A549 treated with AZD2906 at 1 μM for 4 hours (cell line): ENCODE measurements at places on chromosomes 7 and 10. TPM values are rescaled to one million over a fixed set of nuclear protein-coding genes. Genes with fewer than 3 reads are reported as not detected.

The SUN3 gene
- total RNA-seq, result not detected in 5 replicates

The CYP2E1 gene
- total RNA-seq, result 0.15 to 0.40 TPM (median 0.23 TPM) in 4 of 5 replicates, not detected in the other

The GIMAP5 gene
- total RNA-seq, result 0.05 to 0.11 TPM (median 0.08 TPM) in 3 of 5 replicates, not detected in the others

The SH2B2 gene
- total RNA-seq, result 1.5 to 3.7 TPM (median 3.2 TPM) in 5 replicates

The CNPY4 gene
- total RNA-seq, result 9.2 to 10.9 TPM (median 10.2 TPM) in 5 replicates

The AGAP3 gene
- 46.2 to 59.5 TPM (median 59.1 TPM) in 5 replicates for total RNA-seq

The MOGAT3 gene
- not detected in 5 replicates for total RNA-seq

The CPED1 gene
- not detected in 5 replicates for total RNA-seq

The ASB10 gene
- total RNA-seq, result not detected in 5 replicates

The HMX3 gene
- 0.06 to 0.10 TPM (median 0.09 TPM) in 4 of 5 replicates, not detected in the other for total RNA-seq

The TMEM26 gene
- 0.05 to 0.10 TPM (median 0.06 TPM) in 5 replicates for total RNA-seq
